ENCODE measurements at places on chromosomes 5 and 9.

- DNase-seq: no peak
Measured at GRCh38 chr9:131627326-131627647, 82.0 kb downstream of the PRRT1B start.

DNA sequence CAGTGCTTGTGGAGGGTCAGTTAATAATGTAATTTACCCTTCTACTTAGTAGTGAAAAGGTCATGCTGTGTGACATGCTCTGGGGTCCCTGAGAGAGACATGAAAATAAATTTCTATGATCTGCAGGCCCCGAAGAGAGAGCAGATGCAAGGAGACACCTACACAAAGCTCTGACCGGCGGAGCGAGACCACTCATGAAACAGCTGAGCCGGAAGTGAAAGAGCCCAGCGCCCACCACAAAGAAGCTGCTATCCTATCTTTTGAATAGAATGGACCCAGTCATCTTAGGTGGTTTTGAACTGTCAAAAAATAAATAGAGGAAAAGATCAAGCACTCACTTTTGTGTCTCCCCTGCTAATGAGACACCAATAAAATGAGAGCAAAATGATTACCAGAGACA is 190.0 kb downstream of the MED10 start:
- no peak for DNase-seq

DNA sequence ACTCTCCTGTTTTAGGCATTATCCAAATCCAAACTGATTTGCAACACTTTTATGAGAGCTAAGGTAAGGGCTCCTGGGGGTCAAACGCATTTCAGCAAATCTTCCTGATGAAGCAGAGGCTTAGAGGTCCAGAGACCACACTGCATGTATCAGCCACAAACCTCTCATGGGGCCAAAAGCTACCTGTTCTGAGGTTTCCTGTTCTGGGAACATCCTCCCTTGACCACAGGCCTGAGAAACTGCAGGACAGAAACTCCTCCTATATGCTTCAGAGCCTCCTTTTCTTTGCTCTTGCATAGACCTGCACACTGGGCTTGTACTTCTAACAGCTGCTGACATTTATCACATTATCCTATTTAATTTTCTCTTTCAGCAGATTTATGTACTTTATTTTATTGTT is 92.6 kb downstream of the OR2K2 start:
- no peak for DNase-seq

DNA sequence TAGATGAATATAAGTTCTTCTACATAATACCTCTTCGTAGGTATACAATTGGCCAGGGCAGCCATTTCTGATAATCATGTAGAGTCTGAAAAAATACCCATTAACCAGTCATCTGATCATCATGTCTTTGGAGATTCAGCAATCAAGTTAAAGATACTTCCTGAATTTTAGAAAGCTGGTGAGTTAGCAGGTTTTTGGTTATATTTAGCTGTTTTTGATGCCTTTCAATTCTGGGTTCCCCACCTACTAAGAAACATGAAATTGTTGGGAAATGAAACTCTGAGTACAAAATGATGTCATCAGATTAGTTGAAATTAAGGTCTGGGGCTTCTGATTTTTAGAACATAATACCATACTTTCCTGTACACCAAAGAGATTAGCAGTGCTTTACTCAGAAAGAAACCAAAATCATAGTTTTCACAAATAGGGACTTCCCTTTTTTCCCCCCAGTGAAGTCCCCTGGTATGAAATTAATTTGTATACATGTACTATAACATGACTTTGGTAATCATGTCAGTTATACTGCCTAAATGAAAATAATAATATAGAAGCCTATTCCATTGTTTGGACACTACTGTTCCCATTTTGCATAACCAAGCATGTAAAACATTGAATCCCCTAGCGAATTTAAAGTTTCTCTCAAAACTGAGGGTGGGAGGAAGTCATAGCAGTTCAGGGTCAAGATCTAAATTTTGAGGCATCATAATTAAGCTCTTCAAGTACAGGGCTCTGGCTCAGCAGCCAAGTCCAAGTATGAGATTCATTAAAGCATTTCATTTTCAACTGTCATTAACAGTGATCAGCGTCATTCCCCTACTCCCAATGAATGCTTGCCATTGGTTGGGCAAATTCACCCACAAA is 17.9 kb downstream of the PRLR start:
- DNase-seq: no peak

DNA sequence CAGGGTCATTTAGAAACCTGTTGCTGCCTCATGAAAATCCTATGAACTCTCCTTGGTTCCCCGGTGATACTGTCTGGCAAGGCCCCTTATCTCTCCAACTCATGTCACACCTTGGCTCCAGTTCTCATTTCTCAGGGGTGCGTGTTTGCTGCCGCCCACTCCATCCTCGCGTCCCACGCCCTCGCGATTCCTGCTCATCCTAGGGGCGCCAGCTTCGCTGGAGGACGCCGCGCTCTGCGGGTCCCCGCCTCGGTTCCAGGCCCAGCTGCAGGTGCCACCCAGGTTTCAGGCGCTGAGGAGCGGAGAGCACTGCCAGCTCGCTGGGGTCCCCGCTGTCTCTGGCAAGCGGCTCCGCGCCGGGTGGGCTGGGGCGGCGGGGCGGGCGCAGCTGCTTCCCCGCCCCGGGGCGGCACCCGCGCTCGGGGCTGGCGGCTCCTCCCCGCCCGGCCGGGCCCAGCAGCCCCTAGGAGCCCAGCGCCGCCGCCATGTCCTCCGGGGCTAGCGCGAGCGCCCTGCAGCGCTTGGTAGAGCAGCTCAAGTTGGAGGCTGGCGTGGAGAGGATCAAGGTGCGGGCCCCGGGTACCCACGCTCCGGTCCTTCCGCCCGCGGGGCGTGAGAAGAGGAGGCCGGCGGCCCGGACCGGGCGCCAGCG is at the start of gene GNG10:
Gene GNG10, plus strand, starts transcription at position 456 of the 652 bp plus-strand sequence. Its CDS starts 30 bp downstream, at position 486.
- peak; percentile 18 for DNase-seq

GRCh38 chr5:81782811-81783210 is 31.9 kb upstream of the SSBP2 start:
- DNase-seq: no peak

- no peak for DNase-seq
Measured at GRCh38 chr9:114001794-114002261, 76.3 kb downstream of the AMBP start.

DNA sequence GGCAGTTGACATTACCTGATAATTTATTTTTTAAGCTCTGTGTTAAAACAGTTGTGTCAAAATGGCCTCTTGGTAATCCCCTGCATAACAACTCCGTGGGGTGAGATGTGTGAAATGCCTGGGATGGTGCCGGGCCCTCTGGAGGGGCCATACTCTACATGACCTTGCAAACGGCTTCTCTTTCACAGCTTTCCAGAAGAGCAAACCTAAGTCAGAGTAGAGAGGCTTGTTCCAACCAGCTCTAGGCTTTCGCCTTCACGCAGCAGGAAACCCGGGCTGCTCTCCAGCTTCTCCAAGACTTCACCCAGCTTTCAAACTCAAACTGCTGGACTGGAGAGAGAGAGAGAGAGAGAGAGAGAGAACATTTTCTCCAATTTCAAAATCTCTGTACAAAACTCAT is 120.1 kb downstream of the SNX18 start:
- no peak for DNase-seq

- DNase-seq: no peak
Measured at GRCh38 chr9:82255481-82256176, 267.1 kb downstream of the SPATA31D1 start.

DNA sequence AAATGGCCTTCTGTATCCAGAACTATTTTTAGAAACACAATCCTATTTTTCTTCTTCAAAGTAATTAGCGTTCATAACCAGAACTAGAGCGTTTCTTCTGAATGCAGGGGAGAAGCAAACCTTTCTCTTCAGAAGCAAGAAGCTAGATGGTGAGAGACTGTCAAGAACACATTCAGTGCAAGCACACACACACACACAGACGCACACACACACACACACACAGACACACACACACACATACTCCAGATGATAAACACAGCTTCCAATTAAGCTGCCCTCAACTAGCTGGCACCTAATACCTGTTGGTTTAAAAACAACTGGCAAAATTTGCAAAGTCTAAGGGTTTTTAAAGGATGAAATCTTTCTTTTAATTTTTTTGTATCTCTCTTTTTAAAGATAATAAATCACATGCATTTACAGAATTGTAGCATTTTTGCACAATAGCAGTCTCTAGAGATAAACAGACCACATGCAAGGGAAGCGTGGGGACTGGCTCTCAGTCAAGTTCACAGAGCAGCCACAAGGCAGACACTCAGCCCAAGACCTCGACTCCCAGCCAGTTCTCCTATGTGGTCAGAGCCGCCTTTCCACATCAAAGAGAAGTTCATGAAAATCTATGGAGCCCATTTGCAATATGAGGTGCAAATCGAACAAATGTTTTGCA is 138.5 kb downstream of the TTLL11 start:
- DNase-seq: no peak

- no peak for DNase-seq
Measured at GRCh38 chr5:169837686-169838085, 142.6 kb downstream of the INSYN2B start.

- no peak for DNase-seq
Measured at GRCh38 chr5:32115985-32116384, 58.1 kb downstream of the GOLPH3 start.

GRCh38 chr9:37324261-37324683 is 98.2 kb upstream of the GRHPR start:
- peak; percentile 21 for DNase-seq

DNA sequence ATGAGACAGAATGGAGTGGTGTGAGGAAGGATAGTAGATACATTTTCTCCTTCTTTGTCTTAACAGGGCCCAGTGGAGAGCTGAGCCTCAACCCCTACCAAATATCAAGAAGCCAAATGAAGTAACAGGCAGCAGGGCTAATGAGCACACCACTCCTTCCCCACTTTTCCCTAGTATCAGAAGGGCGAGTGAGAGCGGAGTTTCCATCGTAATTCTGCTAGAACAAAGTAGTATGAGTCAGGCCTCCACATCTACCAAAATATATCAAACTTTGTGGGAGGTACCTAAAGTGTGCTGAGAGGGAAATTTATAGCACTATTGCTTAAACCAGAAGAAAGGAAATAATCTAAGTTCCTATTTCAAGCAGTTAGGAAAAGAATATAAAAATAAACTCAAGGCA is 769.0 kb upstream of the RGMB start:
- no peak for DNase-seq
